Activated T-cell treated with anti-CD3 and anti-CD28 coated beads, Interleukin-2, amount 50 U/mL, for 72 hours (primary cell): ENCODE measurements at places on chromosomes 1 and 21.

DNA sequence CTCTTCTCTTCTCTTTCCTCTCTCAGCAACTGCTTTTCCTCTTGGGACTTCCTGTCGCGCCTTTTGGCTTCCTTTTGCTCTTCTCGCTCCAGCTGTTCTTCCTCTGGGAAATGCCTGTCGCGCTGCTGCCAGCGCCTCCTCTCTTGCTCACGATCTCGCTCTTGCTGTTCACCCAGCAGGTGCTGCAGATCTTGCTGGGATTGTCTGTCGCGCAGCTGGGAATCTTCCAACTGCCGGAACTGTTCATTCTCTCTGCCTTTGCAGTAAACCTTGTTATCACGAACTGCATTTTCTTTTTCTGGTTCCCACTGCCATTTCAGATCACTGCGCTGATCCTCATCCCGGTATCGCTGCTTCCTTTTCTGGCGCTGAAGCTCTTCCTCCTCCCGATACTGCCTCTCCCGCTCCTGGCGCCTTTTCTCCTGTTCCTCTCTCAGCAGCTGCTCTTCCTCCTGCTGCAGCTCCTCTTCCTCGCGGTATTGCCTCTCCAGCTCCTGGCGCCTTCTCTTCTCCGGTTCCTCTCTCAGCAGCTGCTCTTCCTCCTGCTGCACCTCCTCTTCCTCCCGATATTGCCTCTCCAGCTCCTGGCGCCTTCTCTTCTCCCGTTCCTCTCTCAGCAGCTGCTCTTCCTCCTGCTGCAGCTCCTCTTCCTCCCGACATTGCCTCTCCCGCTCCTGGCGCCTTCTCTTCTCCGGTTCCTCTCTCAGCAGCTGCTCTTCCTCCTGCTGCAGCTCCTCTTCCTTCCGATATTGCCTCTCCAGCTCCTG, 5.8 kb downstream of the TCHH start:
- no peaks in the 10 kb centered on the region for H3K4me1 ChIP-seq
- H3K36me3 ChIP-seq: peaks cover 5% of the 10 kb centered on the region
- peaks cover 6% of the 10 kb centered on the region for H3K27me3 ChIP-seq
- H3K27ac ChIP-seq: no peak overlapping the region
- no peak for DNase-seq

DNA sequence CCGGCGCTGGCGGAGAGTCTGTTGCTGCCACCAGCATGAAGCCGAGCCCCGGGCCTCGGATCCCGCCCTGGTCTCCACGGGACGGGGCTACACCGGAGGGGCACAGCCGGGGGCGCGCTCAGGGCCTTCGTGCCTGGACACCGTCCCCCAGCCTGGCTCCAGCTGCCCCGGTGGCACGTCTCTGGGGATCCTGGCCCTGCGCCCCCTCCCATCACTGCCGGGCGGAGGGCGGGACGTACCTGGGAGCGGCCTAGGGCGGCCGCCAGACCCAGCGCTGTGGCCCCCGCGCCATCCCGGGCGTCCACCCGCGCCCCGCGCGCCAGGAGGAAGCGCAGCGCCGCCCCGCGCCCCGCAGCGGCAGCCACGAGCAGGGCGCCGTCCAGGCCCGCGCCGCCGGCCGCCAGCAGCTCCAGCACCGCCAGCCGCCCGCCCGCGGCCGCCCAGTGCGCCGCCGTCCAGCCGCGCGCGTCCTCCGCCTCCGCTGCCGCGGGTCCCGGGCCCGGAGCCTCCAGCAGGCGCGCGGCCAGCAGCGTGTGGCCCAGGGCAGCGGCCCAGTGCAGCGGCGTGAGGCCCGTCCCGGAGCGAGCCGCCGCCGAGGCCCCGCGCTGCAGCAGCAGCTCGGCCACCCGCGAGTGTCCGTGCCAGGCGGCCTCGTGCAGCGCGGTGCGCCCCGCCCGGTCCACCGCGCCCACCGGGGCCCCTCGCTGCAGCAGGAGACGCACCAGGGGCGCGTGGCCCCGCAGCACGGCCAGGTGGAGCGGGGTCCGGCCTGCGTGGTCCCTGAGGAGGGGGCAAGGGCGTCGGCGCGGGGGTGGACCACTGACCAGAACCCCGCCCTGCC, 1.0 kb downstream of the ANKRD65 start:
- H3K4me1 ChIP-seq: peaks cover 29% of the 10 kb centered on the region
- no peak overlapping the region for H3K4me3 ChIP-seq
- H3K27ac ChIP-seq: no peak overlapping the region
- H3K36me3 ChIP-seq: no peaks in the 10 kb centered on the region

- H3K4me3 ChIP-seq: no peak overlapping the region
- H3K27ac ChIP-seq: no peak overlapping the region
- H3K36me3 ChIP-seq: no peaks in the 10 kb centered on the region
- no peak for DNase-seq
- H3K4me1 ChIP-seq: no peaks in the 10 kb centered on the region
Observed at GRCh38 chr1:70091811-70092210, 113.6 kb downstream of the LRRC40 start.

DNA sequence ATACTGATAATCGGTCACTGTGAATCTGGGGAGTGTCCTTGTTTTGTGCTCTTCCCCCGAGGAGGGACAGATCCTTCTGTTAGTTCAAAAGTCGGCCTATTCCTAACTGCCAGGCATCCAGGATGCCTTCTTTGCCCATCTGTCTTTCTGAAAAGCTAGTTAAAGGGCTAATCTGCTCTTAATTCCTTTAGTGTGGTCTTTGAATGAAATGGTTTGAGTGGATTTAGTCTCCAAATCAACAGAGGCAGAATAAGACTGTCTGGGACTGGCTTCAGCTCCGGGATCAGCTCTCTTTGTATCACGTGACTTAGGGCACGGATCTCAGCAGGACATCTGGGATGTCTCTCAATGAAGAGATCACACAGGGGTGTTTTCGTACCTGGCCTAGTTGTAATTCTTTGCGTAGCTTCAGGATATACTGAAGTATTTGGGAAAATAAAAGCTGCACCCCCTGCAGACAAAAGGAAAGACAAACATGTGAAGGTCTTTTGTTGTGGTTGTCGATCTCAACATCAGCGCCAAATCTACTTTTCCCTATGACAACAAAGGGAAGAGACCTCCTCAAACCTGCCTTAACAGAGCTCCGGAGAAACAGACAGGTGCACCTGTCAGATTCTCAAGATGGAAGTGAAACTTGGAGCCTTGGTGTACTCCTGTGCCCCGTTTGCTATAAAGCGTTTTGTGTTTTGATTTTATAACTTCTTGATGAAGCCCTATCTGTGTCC, 97.9 kb downstream of the ERG start:
- no peak overlapping the region for H3K4me3 ChIP-seq
- H3K27ac ChIP-seq: no peak overlapping the region
- H3K4me1 ChIP-seq: no peaks in the 10 kb centered on the region
- peaks cover 47% of the 10 kb centered on the region for H3K27me3 ChIP-seq
- no peak for DNase-seq

- no peaks in the 10 kb centered on the region for H3K27me3 ChIP-seq
- peak overlapping the region; percentile 85 for H3K27ac ChIP-seq
- no peaks in the 10 kb centered on the region for H3K36me3 ChIP-seq
Observed at GRCh38 chr1:235207209-235207565, 46.1 kb upstream of the RBM34 start.

DNA sequence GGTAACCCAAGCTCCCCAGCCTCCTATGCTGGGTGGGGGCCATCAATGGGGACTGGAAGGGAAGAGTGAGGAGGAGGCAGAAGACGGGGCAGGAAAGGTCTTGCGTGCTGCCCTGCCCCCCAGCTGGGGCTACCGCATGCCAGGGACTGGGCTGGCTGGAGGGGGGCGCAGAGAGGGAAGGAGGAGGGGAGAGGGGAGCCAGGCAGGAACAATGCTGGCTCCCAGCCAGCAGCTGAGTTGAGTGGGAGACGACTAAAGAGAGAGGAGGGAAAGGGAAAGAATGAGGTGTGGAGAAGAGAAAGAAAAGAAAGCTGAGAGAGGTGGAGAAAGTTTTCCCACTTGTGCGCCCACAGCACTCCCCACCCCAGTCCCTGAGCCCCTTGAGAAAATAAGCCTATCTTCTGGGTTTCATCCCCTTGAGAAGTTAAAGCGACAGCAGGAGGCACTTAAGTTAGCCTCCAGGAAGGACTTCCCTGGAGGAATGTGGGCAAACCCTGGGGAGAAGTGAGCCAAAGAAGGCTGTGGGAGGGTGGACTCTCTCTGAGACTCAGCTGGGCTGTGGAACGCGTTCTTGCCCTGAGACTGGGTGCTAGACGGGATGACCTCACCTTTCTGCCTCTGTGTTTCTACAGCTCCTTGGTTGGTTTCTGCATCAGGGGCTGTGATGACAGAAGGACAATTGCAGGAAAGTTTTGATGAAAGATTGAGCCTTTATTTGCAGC, 12.9 kb upstream of the NES start:
- no peak overlapping the region for H3K27ac ChIP-seq
- H3K36me3 ChIP-seq: no peaks in the 10 kb centered on the region
- peak overlapping the region; percentile 67 for H3K4me3 ChIP-seq
- no peak for DNase-seq
- H3K4me1 ChIP-seq: peaks cover 30% of the 10 kb centered on the region

DNA sequence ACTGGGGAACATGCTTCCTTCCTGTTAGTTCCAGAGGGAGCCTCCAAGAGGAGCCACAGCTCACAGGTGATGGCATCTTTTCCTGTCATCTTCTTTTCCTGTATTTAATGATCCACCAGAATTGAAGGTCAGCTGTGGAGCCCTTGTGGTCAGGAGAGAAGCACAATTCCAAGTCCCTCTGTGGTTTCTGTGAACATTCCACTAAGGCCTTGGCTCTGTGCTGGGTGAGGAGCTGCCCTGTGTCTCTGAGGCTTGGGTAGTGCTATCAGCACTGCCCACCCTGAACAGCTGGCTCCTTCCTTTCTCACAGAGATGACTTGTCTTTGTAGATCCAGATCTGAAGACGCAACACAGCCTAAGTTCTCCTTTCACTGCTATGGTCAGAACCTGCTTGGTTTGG, 141.9 kb upstream of the MAP1LC3C start:
- peaks cover 6% of the 10 kb centered on the region for H3K27me3 ChIP-seq
- H3K27ac ChIP-seq: no peak overlapping the region
- peaks cover 1% of the 10 kb centered on the region for H3K36me3 ChIP-seq
- peaks cover 5% of the 10 kb centered on the region for H3K4me1 ChIP-seq
- no peak for DNase-seq
